ENCODE measurements at places on chromosomes 16 and 17.

DNA sequence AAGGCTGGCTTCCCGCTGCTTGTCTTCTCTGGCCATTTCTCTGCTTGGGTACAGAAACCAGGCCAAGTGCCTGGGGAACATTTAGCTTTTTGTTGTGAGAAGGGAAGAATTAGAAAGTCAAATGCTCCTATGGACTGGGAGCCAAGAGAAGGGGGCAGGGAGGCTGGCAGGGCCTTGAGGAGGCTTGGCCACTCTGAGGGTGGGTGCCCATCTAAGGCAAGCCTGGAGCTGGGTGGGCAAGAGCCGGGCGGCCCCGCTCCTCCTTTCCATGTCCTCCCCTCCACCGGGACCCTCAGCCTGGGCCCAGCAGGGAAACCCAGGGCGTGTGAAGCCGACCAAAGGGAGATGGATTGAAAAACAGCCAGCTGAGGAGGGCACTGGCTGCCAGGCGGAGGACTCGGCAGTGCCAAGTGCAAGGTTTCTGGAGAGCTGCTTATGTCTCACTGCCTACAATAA is 69.4 kb downstream of the NTN1 start:
- DNase-seq: no peak

DNA sequence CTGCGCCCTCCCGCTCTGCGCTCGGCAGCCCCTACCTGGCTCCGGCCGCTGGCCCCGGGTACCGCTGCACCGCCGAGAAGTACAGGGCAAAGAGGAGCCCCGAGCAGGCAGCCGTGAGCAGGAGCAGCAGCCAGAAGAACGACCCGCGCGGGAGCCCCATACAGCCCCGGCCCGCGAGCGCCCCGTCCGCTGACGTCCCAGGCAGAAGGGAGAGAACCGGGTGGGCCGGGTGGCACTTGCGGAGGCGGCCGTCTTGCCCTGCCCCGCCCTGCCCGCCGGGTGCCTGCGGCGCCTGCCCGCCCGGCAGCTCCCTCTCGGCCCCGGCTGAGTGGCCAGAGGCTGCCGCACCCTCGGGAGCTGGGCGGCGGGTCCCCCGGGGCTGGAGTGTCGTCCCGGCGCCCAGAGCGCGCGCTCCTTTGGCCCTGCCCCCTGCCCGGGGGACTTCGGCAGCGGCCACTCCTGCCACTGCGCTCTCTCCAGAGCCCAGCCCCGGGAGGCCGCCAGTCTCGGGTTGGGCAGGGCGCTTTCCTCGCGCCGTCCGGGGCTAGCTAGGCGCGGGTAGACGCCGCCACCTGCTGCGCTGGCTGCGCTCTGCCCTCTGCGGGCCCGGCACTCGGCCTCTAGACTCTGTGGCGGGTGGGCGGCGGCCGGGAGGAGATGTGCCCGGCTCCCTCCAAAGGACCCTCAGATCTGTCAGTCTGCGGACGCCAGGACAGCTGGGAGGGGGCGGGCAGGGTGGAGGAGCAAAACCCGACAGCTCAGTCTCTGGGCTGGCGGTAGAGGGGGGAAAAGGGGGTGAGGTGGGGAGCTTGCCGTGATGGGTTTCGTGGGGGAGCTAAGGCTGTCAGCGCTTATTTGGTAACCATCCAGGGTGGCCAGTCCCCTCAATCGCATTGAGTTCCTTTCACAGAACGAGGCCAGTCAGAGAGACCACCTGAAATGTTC is at the start of gene ST6GALNAC2:
ST6GALNAC2 (minus strand) TSS at position 212 of the 945 bp plus-strand sequence; CDS start at position 160, 52 bp downstream.
- DNase-seq: no peak

DNA sequence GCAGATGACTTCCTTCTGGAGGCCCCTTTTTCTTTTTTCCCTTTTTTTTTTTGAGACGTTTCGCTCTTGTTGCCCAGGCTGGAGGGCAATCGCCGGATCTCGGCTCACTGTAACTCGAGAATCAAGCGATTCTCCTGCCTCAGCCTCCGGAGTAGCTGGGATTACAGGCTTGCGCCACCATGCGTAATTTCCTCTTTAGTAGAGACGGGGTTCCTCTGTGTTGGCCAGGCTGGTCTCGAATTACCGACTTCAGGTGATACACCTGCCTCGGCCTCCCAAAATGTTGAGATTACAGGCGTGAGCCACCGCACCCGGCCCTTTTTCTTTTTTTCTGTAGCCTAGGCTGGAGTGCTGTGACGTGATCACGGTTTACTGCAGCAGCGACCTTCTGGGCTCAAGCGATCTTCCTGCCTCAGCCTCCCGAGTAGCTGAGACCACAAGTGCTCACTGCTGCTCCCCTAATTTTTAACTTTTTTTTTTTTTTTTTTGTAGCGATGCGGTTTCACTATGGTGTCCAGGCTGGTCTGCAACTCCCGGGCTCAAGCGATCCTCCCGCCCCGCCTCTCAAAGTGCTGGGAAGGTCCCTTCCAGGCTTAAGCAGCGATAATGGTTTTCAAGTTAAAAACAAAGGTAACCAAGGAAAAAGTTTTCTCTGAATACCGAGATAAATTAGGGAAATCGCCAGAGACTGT is 956 bp upstream of the IST1 start:
- DNase-seq: peak; percentile 40

DNA sequence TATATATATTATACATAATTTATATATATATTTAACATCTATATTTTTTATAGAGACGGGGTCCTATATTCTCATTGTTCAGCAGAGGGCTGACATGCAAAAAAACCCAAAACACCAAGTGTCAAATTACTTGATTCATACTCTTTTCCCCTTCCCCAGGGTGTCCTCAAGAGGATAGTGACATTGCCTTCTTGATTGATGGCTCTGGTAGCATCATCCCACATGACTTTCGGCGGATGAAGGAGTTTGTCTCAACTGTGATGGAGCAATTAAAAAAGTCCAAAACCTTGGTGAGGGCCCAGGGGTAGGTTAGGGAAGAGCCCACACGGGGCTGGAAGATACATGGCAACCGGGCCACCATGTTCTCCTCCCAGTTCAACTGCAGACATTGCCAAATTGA is 11.0 kb downstream of the ITGAM start:
- DNase-seq: no peak

GRCh38 chr16:60788631-60789030 is 1247.6 kb downstream of the CDH8 start:
- DNase-seq: no peak

DNA sequence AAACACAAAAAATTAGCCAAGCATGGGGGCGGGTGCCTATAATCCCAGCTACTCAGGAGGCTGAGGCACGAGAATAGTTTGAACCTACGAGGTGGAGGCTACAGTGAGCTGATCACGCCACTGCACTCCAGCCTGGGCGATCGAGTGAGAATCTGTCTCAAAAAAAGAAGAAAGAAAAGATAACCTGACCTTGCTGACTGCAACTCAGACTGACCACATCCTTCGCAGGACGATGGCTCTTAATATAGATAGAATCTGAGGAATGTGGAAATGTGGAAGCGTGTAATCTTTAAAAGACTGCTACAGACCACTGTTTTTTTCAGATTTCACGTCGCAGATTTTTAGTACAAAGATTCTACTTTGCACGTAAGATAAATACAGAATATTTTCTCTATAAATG is 37.8 kb downstream of the KLHDC4 start:
- DNase-seq: no peak

DNA sequence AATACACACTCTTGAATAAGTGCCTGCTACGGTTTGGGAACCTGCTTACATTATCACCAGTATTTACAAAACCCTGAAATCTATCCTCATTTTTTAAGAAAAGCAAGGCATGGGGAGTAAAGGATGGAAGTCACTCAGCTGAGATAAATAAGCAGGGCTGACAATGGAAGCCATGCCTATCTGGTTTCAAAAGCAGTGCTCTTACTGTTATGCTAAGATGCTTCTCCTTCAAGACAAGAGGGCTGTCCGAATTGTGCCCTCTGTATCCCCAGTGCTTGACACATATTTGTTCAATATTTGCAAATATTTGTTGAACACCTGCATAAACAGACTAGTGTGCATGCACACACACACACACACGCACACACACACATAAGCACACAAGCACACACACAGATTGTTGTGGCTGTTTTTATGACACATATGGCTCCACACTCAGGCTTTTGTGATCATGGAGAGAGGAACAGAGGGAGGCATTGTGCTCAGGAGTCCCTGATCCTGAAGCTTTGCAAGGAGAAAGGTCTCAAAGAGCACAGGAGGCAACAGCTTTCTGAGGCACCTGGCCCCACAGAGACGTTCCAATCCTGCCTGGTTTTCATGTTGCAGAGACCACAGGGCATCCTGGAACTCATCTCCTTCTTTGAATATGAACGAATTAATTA is 401.6 kb upstream of the CDH11 start:
- DNase-seq: no peak

DNA sequence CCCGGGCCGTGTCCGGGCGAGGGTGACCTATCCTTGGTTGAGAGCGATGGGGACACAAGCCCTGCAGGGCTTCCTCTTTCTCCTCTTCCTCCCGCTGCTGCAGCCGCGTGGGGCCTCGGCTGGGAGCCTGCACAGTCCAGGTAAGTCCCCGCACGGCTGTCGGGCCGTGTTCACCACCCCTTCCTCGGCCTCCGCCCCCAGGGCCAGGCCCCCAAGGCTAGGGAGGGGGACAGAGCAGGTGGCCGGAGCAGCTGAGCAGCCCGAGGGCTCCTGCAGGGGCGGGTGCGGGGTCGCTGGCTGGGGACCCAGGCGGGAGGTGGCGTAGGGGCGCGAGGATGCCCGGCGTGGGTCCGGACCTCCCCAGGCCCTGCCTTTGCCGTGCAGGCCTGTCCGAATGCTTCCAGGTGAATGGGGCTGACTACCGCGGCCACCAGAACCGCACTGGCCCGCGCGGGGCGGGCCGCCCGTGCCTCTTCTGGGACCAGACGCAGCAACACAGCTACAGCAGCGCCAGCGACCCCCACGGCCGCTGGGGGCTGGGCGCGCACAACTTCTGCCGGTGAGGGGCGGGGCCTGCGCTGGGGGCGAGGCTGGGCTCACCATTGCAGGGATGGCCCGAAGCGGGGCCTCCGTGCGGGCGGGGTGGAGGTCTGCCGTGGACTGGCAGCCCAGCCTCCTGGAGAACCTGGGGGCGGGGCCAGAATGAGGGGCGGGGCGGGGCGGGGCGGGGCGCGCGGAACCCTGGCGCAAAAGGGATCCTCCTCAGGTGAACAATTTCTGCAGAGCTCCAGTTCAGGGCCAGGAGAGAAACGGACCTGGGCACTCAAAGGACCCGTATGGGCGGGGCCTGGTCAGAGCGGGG is 631 bp downstream of the KREMEN2 start:
- peak; percentile 67 for DNase-seq

DNA sequence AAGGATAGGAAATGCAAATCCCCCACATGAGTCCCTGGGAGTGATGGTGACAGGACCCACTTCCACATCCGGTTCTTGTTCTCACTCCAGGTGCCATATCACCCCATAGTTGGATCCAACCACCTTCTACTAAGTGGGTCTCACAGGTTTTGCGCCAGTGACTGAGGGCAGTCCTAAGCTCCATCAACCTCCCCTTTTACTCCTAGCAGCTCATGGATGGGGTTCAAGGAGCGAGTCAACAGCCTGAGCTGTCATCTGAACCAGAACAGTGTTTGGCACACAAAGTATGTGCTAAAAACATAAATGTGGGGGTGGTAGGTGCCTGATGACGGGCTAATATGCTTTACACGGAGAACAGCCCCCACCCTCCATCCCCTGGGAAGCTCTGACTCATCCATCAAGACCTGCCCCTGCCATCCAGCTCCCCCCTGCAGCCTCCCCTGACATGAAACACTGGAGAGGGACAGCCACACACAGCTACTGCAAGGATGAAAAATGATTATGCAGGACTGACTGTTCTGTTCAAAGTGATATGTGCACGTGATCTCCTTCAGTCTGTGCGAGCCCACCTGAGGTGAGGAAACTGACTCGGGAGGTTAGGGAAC is 143.2 kb upstream of the CDH5 start:
- DNase-seq: no peak

GRCh38 chr17:39791111-39791992 is 53.6 kb downstream of the GRB7 start:
- DNase-seq: no peak

GRCh38 chr17:75144816-75145512 is 9.3 kb downstream of the JPT1 start:
- no peak for DNase-seq

GRCh38 chr16:49410226-49410625 is 36.6 kb downstream of the C16orf78 start:
- no peak for DNase-seq

GRCh38 chr16:9096416-9096952 is 5.0 kb downstream of the HAPSTR1 start:
- no peak for DNase-seq

DNA sequence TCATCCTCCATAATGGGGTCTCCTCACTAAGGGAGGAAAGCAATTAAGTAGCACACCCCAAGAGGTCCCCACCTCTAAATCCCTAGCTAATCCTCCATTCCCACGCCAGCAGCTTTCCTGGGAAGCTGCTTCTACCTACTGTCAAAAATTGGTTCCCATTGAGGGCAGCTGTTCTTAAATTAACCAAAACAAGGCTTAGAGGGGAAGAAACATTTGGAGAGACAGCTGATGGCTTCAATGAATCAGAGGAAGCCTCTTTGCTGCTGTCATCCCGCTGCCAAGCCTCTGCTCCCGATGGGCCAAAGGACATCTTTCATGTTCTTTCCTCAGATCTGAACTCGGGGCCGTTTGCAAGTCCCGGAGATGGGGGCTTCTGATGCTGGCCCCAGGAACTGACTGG is 26.6 kb downstream of the AIPL1 start:
- DNase-seq: no peak

DNA sequence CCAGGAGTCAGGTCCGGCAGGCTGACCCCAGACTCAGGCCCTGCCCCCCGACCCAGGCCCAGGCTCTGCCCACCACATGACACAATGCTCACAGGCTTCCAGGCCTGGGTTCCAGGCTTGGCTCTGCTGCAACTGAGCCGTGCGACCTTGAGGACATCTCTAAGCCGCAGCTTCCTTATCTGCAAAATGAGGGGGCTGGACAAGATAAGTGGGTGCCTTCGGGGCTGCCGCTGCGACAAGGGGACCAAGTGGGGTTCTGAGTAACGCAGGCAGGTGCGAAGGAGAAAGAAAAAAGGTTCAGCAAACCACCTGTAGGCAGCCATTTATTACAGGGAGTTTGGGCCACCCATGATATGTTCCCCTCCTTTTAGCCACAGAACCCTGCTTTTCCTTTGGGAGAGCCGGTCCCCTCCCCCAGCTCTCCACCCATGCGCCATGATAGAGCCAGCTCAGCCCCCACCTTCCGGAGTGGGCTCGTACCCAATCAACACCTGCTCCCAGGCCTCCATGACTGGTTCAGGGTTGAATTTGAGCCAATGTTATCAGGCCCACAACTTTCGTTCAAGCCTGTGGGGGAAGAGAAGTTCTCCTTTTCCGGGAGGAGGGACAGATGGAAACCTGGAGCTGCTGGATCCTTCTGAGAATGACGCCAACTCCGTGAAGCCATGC is 38.2 kb downstream of the RTN4RL1 start:
- DNase-seq: no peak

- DNase-seq: no peak
Observed at GRCh38 chr17:77824780-77825280, 133.7 kb upstream of the TNRC6C start.

GRCh38 chr17:49294122-49294521 is 63.5 kb upstream of the PHOSPHO1 start:
- no peak for DNase-seq

GRCh38 chr16:86375851-86376250 is 134.5 kb upstream of the FOXF1 start:
- DNase-seq: no peak
